ENCODE measurements at places on chromosomes 4 and X.

- no peak for DNase-seq
Observed at GRCh38 chr4:168529257-168529656, 32.4 kb downstream of the PALLD start.

DNA sequence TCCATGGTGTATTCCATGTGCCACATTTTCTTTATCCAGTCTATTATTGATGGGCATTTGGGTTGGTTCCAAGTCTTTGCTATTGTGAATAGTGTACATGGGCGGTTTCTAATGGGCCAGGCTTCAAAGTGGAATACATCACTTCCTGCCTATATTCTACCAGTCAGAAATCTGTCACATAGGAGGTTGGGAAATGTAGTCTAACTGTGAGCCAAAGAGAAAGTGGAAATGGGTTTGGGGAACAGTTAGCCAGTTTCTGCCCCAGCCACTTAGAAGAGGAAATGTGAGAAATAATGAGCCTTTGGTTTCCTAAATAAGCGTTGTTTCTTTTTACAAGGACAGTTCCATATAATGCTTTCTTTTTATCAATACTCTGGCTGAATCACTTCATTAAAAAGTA, 85.1 kb upstream of the AP1S2 start:
- DNase-seq, result no peak

DNA sequence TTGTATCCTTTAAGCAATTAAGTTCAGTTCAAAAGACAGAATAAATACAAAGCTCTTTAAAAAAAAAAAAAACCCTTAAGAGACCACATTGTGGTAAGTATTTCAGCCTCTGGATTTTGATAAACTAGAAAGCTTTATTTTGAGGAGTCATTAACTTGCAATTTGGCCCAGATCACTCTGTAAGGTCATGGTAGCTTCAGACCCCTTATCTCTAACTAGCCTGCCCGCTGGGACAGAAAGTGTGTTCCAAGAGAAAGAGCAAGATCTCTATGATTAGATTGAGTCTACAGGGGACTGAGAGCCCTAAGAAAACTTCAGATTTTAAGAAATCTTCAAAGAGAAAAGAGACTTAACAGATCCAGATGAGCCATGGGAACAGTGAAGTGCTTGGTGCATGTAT, 45.6 kb downstream of the GALNT7 start:
- DNase-seq, result no peak

DNA sequence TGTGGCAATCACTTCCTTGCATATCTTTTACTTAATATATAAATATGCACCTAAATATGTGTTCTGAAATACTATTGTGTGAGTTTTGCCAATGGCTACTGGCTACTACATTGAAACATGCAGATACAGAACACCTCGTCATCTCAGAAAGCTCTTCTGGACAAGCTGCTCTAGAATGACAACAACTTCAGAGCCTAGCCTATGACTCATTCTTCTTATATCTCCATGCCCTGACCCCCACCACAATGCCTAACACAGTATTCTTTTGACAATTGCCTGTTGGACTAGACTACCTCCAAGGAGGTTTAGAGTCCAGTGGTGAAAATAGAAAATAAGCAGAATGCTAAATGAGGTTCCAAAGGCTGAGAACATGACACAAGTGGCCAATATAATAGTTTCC, 17.6 kb upstream of the DMP1 start:
- DNase-seq, result no peak

DNA sequence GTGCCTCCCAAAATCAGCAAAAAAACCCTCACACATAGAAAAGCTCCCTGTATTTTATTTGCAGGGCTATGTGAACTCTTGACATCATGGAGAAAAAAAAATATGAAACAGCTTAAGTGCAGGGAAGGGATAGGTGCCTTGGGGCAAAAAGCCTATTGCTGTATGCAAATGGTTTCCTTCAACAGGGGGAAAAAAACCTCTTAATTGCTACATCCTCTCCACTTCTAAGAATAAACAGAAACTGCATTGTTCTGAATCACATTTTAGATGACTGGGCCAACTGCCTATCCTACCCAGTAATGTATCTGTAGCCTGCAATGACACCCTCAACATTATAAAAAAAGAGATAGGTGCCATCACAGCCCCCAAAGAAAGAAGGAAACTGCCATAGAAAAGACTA, 229.4 kb upstream of the GALNTL6 start:
- no peak for DNase-seq

DNA sequence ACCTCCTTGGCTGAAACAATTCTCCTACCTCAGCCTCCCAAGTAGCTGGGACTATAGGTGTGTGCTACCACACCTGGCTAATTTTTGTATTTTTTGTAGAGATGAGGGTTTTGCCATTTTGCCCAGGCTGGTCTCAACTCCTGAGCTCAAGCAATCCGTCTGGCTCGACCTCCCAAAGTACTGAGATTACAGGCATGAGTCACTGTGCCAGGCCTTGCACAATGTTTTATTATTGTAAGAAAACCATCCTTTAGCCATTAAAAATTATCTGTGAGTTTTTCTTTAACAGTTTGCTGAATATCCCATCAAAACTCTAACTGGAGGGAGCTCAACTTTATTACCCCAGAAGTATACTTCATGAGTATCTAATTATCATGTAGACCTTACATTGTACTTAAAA, 900.3 kb downstream of the PCDH7 start:
- no peak for DNase-seq

DNA sequence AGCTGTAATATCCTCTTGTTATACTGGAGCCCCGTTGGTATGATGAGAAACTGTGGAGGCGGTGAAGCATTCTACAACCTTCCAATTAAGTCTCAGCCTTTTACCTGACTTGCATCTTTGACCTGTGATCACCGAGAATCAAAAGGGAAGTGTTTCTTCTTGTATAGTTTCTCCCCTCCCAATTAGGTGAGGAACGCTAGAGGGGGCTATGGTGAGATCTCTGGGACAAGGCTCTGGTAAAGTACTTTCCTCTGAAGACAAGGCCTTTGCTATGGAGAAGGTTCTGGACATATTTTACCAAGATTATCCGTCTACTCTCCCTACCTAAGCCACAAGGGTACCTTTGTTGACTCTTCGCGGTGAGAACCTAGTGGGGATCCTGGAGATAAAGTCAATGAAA, 111.3 kb downstream of the CBLL2 start:
- DNase-seq, result no peak

DNA sequence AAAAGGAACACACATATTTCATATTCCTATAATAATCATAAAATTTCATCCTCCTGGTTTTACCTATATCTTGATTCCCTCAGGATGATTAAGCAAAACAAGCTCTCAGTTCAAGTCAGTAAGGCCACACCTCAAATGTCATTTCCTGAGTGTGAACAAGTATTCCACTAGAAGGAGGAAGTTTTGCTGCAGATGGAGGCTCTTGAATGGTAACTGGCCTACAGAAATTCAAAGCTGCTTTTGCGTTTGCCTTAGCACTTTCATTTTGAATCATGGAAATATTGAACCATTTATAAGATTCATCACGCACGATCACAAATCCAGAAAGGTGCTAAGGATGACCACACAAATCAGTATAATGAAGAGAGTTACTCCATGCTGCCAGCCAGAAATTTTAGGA, 254.4 kb upstream of the CXXC4 start:
- no peak for DNase-seq

DNA sequence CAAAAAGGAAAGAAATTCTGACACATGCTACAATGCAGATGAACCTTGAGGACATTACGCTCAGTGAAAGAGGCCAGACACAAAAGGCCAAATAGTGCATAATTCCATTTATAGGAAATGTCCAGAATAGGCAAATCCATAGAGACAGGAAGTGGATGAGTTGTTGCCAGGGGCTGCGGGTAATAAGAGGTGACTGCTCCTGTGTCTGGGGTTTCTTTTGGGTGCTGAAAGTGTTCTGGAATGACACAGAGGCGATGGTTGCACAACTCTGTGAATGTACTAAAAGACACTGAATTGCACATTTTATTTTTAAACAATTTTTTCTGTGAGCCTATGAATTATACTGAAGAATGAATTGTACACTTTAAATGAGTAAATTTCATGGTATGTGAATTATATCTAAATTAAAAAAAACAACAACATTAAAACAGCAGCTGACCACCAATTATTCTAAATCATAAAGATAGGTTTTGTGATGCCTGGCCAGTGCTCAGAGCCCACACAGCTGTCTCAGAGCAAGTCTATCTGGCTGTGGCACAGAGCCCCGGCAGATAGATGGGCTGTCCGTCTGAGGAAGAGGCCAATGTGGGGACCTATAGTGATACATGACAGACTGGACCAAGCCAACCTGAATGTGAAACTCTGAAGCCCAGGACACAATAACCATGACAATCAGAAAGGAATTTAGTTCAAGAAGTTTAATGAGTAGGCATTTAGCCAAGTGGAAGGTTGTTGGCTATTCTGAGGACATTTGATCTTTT, 23.5 kb upstream of the IRAK1 start:
- no peak for DNase-seq

- no peak for DNase-seq
Observed at GRCh38 chrX:134948333-134949241, 42.2 kb upstream of the SMIM10 start.

DNA sequence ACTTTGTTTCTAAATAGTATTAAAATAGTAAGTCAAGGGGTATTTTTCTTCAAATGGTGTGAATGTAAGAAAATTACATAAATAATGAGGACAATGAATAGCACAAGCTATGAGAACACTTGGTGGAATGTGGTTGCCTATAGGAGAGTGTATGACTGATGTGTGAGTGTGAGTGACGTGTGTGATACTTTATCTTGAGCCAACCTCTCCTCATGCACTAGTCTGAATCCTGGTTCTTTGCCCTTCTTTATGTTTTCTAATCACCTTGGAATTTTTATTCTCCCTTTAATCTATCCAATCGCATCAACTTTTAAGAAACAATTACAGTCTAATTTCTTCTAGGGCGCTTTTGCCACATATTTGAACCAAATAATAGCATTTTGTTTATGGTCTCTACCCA, 98.2 kb downstream of the YIPF7 start:
- no peak for DNase-seq

DNA sequence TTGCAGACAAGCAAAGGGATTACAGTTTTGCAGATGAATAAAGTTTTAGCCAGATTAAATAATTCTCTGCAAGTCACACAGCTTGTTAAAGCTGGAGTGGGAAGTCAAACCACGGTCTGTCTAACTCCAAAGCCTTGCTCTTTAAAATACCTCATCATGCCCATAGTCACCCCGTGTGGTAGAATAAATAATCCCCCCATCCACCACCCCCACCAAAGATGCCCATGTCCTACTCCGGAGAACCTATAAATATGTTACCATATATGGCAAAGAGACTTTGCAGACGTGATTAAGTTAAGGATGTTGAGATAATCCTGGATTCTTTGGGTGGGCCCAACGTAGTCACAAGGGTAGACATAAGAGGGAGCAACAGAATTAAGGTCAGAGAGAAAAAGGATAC, 118.7 kb downstream of the BEND2 start:
- DNase-seq, result no peak

GRCh38 chr4:36990128-36990872, 254.2 kb upstream of the NWD2 start:
- no peak for DNase-seq

- DNase-seq, result no peak
Observed at GRCh38 chr4:168917138-168917779, 92.8 kb downstream of the CBR4 start.

DNA sequence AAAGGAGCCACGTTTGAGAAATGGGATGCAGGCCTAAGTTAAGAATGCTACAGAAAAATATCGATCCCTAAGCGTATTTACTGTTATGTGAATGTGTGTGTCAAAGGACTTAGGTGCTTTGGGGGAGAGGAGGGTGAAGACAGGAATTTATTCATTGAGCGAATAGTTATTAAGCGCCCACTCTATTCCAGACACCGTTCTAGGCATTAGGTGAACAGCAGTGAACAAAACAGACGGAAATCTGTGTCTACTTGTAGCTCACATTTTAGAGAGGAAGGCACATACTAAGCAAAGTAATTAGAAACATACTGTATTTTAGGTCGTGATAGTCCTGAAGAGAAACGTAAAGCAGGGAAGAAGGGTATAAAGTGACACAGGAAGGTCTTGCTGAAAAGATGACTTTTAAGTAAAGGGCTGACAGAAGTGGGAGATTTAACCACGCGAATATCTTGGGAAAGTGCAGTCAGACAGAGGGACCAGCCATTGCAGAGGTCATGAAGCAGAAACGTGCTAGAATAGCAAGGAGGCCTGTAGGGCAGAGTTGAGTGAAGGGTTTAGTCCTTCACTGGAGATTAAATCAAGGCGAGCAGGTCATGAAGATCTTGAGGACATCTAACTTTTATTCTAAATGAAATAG, 541 bp downstream of the AIMP1 start:
- no peak for DNase-seq

- DNase-seq, result no peak
Observed at GRCh38 chrX:70960730-70961129, 29.8 kb upstream of the SLC7A3 start.

DNA sequence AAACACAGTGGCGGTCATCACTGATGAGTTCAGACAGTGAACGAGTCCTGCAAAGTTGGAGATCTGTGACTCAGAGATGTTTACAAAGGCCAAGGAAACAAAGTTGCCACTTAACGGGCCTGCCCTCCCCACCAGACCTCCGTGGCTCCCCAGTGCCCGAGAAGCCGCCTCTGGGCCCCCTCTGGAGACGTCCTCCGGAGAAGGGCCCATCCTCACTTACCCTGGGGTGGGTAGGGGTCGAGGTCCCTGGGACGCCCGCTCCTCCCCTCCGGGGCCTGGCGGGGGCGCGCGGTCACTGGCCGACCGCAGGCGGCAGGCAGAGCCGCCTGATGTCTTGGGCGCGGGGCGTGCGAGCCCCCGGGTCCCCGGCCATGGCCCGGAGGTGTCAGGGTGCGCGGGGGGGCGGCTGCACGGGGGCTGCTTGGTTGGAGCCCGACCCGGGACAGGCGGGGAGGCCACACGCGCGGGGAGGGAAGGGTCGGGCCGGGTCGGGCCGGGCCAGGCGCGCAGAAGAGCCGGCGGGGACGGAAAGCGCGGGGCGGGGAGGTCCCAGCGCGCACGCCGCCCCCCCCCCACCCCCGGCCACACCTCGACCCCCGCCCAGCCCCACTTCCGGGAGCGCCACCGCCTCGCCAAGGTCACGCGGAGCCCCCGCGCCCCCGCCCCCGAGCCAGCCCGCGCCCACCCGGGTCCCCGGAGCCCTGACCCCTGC, 529 bp downstream of the DHRSX start:
- no peak for DNase-seq

DNA sequence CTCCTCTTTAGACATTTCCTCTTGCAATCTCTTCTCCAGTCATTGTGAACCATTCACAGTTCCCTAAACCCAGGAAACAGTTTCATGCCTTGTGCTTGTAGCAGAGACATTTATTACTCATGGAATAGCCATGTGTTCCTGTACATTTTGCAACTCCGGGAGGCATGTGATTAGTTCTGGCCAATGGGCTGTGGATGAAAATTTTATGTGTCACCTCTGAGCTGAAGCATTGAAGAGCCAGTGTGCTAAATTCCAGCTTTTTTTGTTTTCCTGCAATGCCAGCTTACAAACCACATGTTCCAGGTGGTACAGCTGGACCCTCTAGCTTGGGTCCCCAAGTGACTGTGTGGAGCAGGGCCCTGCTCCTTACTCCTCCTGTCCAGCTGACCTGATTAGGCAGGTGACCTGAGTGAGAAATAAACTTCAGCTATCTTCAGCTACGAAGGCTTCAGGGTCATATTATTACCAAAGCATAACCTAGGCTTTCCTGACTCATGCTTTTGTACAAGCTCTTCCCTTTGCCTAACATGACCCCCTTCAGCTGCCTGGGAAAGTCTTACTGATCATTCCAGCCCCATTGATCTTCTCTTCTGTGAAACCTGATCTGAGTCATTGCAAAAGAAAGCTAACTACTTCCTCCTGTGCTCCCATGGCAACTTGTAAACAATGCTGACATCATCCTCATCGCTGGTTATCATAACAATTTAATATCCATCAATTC, 200.4 kb downstream of the PTTG2 start:
- DNase-seq, result no peak

- no peak for DNase-seq
Observed at GRCh38 chr4:1206299-1207156, 34.1 kb upstream of the SPON2 start.
